ENCODE measurements at places on chromosomes 16 and 17.

GRCh38 chr16:87034317-87034716 is 282.9 kb downstream of the C16orf95 start:
- DNase-seq = no peak

DNA sequence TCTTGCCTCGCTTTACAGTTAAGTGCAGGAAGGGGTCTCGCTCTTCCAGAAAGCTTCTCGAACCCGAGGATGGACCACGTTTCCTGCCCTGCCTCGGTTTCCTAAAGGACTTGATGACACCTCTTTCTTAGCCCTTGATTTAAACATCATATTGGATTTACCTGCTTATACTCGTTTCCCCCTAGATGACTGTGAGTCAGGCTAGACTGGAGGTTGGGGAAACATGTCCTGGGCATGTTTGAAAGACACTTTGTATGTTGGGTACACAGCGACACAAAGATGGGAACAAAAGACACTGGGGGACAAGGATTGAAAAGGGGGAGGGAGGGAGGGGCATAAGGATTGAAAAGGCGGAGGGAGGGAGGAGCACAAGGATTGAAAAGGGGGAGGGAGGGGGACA is 30.0 kb downstream of the SDK2 start:
- DNase-seq = no peak

- DNase-seq = no peak
These were observed 47.1 kb downstream of the ABCA8 start for GRCh38 chr17:68908045-68908444.

- peak; percentile 35 for DNase-seq
These were observed 24.9 kb upstream of the CRYM start for GRCh38 chr16:21302898-21303528.

DNA sequence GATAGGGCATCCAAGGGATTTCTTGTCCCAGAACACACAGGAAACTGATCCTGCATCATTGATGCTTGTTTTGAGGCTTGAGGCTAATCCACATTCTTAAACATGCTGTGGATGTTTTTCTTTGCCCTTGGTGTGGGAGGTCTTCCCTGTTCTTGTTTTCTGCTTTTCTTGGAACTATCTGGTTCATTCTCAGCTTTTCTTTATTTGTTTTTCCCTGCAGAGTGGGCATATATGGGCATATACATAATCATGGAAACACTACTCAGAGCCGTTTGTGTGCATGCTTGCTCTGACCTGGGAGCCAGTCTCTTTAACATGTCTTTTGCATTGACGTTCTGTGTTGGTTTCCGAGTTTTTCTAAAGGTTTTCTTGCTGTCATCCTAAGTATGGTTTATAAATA is 300.0 kb downstream of the SNX29 start:
- no peak for DNase-seq

GRCh38 chr17:40005520-40005919 is 9.7 kb upstream of the CSF3 start:
- no peak for DNase-seq

GRCh38 chr17:80102664-80103448 is 1.5 kb downstream of the GAA start:
- DNase-seq = no peak

DNA sequence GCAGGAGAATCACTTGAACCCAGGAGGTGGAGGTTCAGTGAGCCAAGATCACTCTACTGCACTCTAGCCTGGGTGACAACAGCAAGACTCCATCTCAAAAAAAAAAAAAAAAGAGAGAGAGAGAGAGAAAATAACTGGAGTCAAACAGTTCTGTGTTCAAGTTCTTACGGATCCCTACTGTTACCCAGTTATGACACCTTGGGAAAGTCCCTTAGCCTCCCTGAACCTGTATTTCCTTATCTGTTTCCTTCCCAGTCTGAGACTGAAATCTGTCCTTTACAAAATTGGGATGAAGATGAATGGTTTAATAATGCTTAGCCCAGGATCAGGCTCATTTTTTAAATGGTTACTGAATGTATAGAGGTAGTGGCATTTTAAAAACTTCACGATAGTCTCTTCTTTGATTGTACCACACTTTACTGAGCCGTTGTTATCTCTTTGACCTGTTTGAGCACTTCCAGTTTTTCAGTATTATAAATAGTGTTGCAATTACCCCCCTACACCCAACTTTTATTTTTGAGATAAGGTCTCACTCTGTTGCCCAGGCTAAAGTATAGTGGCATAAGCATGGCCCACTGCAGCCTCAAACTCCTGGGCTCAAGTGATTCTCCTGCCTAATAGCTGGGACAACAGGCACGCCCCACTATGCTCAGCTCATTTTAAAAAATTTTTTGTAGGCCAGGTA is 17.1 kb downstream of the ZNF768 start:
- DNase-seq = no peak

DNA sequence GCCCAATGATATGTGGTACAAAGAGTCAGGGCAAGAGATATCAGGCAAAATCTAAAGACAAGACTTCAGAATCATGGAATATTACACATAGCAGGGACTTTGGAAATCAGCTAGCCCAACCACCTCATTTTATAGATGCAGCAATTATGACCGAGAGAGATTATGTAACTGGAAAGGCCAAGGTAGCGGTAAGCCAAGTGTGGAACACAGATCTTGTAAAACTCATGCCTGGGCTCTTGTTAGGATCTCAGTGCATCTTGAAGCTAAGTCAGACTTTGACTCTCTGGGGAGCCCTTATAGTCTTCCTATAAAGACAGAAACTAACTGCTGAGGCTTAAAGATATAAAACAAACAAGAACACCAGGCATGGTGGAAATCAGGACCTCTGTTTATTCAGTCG is 18.6 kb downstream of the MAP2K6 start:
- DNase-seq = no peak

- DNase-seq = no peak
These were observed 17.2 kb downstream of the COIL start for GRCh38 chr17:56943505-56944125.

GRCh38 chr16:23968176-23968575 is 132.4 kb downstream of the PRKCB start:
- DNase-seq = no peak

DNA sequence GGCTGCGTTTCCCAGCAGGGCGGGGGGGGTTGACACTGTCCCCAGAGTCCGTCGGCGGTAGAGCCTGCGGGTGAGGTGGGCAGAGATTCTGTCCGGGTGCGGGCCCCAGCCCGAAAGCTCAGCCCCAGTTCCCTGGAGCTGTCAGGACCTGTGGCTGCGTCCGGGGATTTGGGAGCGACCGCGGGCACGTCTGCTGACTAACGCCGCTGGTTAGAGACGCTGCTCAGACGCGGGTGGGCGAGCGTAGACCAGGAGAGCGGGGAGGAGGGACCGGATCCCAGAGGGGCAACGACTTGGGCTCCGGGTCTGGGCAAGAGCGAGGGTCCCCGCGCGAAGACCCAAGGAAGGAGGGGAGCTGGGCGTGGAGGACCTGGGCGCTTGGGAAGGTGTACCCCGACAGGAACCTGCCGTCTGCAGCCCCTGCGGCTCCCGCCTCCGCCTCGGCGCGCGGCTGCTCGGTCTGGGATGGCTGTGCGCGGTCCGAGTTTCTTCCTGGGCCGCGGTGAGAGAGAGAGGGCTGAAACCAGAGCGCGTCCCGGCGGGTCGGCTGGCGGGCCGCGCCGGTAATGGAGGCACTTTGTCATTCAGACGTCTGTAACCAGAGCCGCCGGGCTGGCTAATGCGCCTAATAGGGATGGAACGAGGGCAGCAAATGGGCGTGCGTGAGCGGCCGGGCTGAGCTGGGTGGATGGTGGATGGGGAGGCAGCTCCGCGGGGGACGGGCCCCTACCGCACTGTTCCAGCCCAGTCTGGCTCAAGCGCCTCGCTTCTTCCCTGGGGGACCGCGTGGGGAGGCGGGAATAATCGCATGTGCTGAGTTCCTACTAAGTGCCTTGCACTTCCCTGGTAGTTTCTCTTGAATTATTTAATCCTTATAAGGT is 2.3 kb downstream of the NGFR start:
- peak; percentile 48 for DNase-seq

DNA sequence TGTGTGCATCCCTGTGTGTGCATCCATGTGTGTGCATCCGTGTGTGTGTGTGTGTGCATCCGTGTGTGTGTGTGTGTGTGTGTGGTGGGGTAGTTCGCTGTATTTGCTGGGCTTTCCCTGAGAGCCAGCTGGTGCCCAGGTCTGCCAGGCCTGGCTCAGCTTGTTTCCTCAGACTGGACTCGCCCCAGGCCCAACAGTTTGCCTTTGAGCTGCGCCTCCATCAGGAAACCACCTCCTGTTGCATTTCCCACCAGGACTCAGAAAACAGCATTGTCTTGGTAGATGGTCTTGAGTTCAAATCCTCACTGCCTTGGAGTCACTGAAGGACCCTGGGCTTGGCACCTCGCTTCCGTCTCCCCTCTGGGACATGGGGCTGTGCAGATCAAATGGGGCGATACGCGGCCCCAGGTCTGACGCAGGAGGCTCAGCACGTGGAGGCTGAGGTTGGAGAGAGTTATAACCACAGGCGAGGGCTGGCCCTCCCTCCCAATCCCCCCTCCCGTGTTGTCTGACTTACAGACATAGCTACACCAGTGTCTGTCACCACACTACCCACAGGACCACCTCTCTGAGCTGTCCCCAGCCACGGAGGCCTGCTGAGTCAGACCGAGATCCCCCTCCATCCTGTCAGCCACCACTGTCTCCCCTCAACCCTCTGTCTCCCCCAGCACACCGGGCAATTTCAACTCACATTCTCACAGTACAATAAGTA is 4.7 kb downstream of the ITGAE start:
- DNase-seq = no peak

DNA sequence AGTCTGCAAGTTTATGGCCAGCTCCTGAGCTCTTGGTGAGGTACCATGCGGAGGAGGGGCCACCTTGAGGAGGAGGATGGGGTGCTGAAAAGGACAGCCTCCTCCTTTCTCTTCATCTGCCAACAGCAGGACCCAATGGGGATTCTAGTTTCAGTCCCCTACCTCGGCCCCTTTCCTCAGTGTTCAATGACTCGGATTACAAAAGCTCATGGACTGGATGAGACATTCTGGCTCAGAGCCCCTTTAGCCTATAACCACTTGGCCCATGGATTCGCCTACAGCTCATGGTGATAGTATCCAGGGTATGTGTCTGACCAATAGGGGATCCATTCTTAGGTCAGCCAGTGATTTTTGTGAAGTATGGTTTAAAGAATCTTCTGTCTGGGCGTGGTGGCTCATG is 8.5 kb upstream of the PIK3R6 start:
- no peak for DNase-seq

GRCh38 chr16:50822671-50823070 is 80.8 kb downstream of the CYLD start:
- DNase-seq = no peak

- DNase-seq = no peak
These were observed 912.6 kb upstream of the SOX9 start for GRCh38 chr17:71208111-71208704.

DNA sequence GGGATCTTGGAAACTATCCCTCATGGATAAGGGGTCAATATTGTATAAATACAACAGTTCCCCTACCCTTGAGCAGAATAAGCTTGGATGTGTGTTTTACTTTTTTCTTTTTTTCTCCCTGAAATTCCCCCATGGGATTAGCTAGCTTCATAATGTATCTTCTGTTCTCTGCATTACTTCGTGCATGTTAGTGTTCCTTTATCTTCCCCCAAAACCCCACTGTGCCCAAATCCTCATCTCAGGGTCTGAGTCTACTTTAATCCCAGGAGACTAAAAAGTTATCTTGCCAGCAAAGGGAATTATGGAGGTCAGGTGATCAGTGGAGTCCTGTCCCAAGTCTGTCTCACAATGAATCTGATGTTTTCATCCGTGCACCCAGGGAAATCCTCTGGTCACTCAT is 217.5 kb upstream of the CNTNAP4 start:
- DNase-seq = no peak

- DNase-seq = no peak
These were observed 124.7 kb upstream of the NOG start for GRCh38 chr17:56468840-56469239.

DNA sequence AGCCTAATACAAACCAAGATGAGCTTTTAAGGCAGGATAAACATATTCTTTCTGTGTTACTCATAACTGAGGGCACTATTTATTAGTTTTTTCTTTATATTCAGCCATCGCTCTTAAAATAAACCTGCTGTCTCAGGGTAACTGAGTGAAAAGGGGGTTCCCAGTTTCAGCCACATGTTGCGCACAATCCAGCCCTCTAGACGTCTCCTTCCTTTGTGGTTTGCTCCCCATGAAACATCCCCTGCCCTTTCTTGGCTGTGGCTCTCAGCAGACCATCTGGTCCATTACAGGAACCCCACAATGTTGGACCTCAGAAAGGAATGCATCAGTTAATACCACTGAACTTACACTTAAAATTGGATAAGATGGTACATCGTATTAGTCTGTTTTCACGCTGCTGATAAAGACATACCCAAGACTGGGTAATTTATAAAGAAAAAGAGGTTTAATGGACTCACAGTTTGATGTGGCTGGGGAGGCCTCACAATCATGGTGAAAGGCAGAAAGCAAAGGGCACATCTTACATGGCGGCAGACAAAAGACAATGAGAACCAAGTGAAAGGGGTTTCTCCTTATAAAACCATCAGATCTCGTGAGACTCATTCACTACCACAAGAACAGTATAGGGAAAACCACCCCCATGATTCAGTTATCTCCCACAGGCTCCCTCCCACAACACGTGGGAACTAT is 12.6 kb upstream of the IL21R start:
- DNase-seq = no peak

- DNase-seq = no peak
These were observed 16.3 kb upstream of the NKD1 start for GRCh38 chr16:50531901-50532300.

DNA sequence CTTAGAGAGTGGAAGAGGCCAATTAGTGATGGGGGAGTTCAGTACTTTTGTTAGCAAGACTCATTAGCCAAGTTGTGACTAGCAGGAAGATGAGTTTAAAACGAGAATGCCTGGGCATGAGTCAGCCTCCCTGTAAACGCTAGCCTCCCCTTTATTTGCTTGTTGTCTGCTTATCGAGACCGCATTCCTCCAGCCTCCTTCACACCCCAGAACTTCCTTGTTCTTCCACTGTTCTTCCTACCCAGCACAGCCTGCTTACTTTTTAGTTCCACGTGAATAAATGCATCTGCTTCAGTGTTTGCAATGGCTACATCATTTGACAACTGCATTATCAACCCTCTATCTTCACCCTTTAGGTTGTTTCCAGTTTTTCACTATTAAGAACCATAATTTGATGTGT is 20.2 kb upstream of the OR3A1 start:
- no peak for DNase-seq

DNA sequence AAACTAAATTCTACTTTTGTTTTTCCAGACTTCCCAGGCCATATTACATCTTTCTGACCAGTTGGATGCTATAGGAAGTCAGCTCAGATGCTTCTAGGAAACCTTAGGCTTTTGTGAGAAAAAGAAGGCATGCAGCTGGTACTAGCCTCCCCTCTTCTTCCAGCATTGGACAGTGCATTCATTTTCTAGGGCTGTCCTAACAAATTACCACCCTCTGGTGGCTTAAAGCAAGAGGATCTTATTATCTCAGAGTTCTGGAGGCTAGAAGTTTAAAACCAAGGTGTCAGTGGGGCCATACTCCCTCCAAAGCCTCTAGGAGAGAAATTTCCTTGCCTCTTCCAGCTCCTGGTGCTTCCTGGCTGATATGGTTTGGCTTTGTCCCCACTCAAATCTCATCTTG is 467.8 kb downstream of the SLC39A11 start:
- DNase-seq = no peak

- DNase-seq = peak; percentile 63
These were observed at the start of gene BCO1 for GRCh38 chr16:81238296-81239011. Gene BCO1 (plus strand): TSS chr16:81238689. CDS start chr16:81238909, 220 bp downstream.

- no peak for DNase-seq
These were observed 11.7 kb upstream of the ATP2C2 start for GRCh38 chr16:84356591-84357116.

Data from A549 (cell line).